Esophagus muscularis mucosa (tissue), 4 donors: ENCODE measurements at places on chromosomes 5 and 9.

DNA sequence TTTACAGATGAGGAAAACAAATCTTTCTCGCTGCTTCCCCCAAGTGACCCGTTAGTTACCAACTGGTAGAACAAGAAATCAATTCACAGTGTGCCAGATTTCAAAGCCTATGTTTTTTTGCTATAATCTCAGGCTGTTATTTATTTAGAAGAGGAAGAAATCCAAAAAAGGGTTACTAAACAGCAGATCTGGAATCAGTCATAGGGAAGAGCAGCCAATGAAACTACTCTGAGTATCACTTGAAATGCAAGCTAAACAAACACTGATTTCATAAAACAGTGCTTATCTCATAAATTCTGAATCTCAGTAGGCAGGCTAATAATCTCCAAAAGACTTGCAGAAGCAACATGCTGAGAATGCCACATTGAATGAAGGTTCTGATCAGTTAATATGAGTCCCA lies 829.5 kb upstream of the ACO1 start:
- H3K36me3 ChIP-seq = no peaks in the 10 kb centered on the region
- no peak for DNase-seq
- H3K27me3 ChIP-seq = no peaks in the 10 kb centered on the region
- H3K27ac ChIP-seq = no peak overlapping the region
- H3K4me1 ChIP-seq = no peaks in the 10 kb centered on the region

DNA sequence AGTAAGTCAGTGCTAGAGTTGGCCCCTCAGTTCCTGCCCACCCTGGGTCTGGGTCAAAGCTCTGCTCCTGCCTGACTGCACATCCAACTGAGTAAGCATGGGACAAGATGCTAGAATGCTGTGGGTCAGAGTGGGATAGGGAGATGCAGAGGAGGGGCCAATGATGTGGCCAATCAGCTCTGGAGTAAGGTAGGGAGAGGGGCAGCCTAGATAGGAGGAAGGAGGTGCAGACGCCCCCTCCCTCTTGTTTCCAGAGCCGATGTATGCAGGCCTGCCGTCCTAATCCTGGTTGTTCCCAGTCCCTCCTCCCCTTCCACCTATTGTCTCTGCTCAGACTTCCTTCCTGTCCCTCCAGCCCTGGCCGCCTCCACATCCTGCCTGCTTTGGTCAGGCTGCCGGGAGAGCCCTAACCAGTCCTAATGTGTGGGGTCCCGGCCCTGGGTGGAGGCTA lies 1.3 kb downstream of the ARAP3 start:
- H3K4me3 ChIP-seq = peak overlapping the region; percentile 62
- H3K27ac ChIP-seq = peak overlapping the region; percentile 78
- peaks cover 14% of the 10 kb centered on the region for H3K36me3 ChIP-seq
- no peak for DNase-seq

DNA sequence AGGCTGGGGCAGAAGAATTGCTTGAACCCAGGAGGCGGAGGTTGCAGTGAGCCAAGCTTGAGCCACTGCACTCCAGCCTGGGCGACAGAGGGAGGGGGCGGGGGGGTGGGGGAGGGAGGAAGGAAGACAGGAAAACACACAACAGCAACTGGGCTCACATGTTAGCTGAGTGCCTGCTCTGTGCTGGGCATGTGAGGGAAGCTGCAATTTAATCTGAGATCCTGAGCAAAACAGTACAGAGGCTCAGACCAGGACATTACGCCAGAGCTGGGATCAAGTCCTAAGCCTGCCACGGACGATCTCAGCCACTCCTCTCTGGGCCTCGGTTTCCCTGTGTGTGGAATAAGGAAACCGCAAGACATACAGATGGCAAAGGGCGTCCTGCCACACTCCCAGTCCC lies 119.1 kb downstream of the VAV2 start:
- H3K36me3 ChIP-seq = no peaks in the 10 kb centered on the region
- no peaks in the 10 kb centered on the region for H3K27me3 ChIP-seq
- DNase-seq = no peak
- no peak overlapping the region for H3K27ac ChIP-seq

- no peaks in the 10 kb centered on the region for H3K4me1 ChIP-seq
- DNase-seq = no peak
- H3K4me3 ChIP-seq = no peak overlapping the region
Observed at GRCh38 chr9:93929231-93929630, 25.9 kb downstream of the BARX1 start.

DNA sequence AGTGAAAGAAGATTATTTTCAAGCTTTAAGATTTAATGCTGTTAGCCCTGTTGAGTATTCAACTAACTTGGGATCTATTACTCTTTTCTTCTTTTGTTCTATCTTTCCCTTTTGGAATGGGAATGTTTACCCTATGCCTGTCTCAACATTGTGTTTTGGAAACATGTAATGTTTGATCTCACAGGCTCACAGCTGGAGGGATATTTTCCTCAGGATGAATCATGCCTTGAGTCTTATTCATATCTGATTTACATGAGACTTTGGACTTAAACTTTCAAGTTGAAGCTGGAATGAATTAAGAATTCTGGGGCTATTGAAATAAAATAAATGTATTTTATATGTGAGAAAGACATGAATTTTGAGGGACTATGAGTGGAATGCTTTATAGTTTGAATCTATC lies 607.8 kb upstream of the PTGER4 start:
- DNase-seq = no peak
- H3K4me3 ChIP-seq = no peak overlapping the region
- H3K27me3 ChIP-seq = no peaks in the 10 kb centered on the region
- no peaks in the 10 kb centered on the region for H3K36me3 ChIP-seq

DNA sequence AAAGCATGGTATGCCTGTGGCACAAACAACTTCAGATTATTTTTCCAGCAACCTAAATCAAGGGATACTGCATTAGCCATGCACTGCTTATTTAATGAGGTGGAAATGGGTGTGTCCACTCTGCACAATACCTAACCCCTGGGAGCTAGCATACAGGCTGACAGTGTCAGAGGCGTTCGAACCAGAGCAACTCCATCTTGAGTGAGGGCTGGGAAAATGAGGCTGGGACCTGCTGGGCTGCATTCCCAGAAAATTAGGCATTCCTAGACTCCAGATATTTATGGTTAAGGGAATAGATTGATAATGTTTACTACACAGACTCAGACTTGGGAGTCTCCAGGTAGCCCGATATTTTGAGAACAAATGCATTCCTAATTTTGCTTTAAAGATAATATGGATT lies 2.8 kb downstream of the FGF1 start:
- H3K4me1 ChIP-seq = peaks cover 39% of the 10 kb centered on the region
- H3K36me3 ChIP-seq = no peaks in the 10 kb centered on the region
- H3K4me3 ChIP-seq = no peak overlapping the region
- no peak overlapping the region for H3K27ac ChIP-seq
- no peak for DNase-seq
